ENCODE measurements at places on chromosomes 12 and 14.

GRCh38 chr12:28896421-28896820 lies 252.7 kb upstream of the FAR2 start:
- DNase-seq, result no peak

DNA sequence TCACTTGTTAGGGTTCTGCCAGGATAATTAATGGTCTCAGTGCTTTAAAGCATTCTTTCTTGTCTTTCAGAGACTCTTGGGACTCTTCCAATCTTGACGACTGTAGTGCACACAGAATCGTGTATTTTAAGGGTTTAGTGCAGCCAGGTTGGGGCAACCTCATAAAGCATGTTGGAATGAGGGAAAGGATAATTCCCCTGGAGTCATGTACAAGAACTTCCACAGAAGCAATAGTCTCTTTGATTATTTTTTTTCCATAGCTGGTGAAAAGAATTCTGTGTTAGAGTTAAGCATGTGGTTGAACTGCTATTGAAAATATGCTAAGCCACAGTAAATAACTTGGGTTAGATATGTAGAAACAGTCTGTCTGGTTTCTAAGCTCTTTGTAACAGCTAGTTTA lies 246.8 kb upstream of the DAAM1 start:
- no peak for DNase-seq

DNA sequence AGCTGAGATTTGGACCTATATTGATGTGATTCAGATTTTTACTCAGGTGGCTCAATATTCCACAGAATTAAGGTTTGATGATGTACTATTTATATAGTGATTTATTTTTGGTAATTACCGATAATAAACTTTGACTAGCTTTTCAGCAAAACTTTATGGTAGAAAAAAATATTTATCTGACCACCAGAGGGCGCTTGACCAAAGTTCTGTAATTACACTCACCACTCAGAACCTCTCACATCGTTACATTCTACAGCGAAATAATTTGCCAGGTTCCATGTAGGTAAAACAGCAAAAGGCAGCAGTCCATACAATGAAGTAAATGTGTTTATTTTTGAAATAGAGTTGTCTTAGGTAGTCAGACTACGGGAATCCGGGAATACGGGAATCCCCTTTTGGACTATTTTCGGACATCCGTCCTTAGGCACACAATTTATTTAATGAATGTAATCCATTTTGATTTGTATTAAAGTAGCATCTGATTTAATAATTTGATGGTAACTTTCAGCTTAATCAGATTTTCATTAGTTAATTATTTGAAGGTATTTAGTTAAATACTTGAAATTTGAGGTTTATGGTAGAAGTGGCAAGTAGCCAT lies 143.0 kb upstream of the DDHD1 start:
- peak; percentile 29 for DNase-seq

GRCh38 chr14:75542588-75543091 lies 20.4 kb downstream of the BATF start:
- peak; percentile 52 for DNase-seq

GRCh38 chr12:107847430-107847829 lies 72.9 kb downstream of the ASCL4 start:
- DNase-seq, result no peak

- DNase-seq, result no peak
Measured at GRCh38 chr14:51277753-51278415, 37.8 kb downstream of the TMX1 start.

GRCh38 chr14:73502017-73502619 lies 11.4 kb downstream of the RIOX1 start:
- no peak for DNase-seq

DNA sequence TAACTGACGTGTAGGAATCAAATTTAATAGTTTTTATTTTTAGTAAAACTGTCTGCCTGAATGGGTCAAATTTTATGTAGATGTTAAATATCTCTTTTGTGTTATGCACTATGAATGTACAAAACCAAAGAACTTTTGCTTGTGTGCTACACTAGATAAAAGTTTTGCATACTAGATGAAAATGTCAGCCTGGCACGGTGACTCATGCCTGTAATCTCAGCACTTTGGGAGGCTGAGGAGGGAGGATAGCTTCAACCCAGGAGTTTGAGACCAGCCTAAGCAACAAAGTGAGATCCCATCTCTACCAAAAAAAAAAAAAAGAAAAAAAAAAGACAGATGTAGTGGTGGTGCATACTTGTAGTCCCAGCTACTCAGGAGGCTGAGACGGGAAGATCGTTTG lies 11.1 kb downstream of the AEBP2 start:
- DNase-seq, result no peak

- DNase-seq, result no peak
Measured at GRCh38 chr12:22588817-22589216, 36.2 kb upstream of the ETNK1 start.

DNA sequence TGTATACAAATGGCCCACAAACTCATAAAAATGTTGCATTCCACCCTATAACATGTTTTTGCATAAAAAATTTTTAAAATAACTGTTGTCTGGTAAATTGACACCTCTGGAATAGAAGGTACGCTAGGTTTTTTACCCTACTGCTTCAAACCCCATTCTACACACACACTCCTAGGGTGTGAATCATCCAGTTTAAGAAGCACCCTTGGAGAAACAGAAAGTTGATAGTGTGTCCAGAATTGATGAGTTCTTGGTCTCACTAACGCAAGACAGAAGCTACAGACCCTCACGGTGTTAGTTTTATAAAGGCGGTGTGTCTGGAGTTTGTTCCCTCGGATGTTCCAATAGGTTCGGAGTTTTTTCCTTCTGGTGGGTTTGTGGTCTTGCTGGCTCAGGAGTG lies 158.5 kb downstream of the KLRB1 start:
- no peak for DNase-seq

GRCh38 chr12:89672589-89672979 lies 36.1 kb downstream of the ATP2B1 start:
- DNase-seq, result no peak

DNA sequence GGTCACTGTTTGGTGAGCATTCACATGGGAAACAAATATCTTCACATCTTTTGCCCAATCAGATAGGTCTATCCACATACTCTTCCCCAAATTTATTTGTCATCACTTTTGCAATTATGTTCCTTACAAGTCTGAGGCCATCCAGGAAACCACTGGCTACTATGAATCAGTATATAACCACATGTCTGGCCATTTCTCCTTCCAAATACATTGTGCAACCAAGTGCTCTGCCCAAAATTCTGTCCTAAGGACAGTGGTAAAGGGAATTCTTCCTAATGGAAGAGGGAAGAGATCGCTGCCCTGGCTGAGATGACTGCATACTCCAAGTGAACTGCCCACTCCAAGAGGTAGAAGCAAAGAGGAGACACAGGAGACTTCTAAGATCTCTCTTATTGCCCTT lies 148.9 kb upstream of the MAX start:
- DNase-seq, result no peak

DNA sequence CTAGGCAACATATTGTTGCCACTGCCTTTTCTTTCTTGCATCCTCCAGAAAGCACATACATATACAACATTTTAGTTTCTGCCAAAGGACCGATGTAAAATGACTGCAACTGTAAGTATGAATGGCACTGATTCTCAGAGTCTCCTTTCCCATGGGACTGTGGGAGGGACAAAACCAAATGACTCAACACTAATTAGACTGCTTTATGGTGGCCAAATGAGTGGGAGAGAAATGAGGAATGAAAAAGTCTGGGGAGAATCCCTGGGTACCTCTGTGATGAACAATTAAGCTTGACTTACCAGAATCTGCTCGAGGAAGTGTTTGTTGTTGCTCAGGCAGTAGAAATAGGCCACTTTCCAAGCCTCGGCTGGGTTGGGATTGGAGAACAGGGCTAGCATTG lies 10.1 kb downstream of the ZFYVE26 start:
- no peak for DNase-seq

DNA sequence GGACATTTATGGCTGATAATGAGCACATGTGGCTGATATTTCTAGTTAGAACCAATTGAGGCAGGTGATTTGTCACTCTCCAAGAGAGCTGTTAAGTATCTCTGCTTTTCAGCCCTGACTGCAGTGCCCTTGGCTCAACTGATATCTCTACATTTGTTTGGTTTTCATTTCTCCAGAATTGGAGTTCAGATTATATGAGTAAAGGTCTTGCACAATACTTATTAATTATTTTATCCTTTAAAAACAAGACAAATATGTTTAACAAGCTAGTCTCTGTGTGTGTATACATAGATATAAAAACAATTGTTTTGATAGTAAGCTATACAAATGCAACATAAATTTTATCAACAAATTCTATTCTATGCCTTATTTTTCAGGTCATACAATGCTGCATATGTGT lies 105.2 kb downstream of the BRMS1L start:
- no peak for DNase-seq

GRCh38 chr14:91835197-91835919 lies 32.0 kb downstream of the TC2N start:
- no peak for DNase-seq

DNA sequence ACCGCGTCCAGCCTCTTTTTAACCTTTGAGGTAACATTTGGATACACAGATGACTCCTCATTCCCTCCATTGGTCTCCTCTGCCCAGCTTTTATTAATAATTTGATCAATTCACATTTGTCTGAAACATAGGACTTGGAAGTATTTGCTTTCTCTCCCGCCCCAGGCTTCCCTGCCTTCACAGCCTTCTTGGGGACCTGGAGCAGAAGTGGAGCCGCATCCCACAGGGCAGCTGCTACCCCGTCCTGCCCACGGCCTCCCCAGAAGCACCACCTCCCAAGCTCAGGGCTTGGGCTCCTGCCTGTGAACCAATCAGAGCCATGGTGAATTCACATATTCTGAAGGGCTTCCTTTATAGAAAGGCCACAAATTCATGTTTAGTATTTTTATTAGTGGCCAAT lies 97.6 kb downstream of the PIWIL1 start:
- no peak for DNase-seq

GRCh38 chr14:83172363-83172762 lies 1638.7 kb upstream of the SEL1L start:
- no peak for DNase-seq

DNA sequence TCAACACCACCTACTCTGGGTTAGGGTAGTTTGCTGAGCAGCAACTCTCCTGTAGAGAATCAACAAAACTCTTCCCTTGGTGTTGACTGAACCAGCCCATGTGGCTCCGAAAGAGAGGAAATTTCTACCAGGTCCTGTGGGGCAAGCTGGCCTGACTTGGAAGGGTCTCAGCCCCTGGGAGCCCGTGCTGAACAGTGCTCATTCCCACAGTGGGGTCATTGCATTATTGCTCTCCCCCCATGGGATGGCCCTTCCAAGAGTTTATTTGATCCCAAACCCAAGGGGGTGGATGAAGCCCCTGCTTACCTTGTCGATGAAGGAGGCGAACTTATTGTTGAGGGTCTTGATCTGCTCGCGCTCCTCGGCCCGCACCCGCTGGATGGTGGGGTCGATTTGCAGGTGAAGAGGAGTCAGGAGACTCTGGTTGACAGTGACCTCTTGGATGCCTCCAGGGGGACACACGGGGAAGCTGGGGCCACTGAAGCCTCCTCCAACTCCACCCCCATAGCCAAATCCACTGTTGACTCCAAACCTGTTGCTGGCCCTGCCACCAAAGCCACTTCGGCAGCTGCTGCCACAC lies 580 bp downstream of the KRT75 start:
- no peak for DNase-seq

- DNase-seq, result no peak
Measured at GRCh38 chr14:102665621-102666020, 73.2 kb downstream of the RCOR1 start.

DNA sequence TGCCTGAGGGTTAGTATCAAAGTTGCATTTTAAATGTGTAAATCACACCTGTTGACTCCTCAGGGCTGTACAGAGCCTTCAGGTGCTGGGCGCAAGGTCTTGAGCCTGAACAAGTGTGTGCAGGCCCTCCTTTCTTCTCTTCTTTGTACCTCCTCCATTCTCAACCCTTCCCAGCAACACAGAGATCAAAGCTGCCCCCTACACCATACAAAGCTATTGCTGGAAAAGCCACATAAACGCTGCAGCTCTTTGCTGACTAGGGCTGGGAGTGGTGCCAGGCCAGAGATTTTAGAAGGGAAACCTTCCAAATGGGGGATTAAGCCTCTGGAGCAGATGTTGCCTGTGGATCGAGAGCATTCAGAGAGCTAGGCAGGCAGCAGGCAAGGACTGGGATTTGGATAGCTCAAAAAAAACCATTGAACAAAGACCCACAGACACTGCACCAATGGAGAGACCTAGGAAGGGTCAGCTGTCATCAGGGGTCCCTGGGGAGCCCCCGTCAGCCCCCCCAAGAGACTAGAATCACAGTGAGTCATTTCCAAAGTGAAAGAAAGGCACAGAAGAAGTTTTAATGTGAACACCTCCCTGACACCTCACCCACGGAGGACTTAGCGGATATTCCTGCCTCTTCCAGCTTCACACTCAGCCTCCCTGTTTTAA lies 18.2 kb upstream of the SUSD6 start:
- no peak for DNase-seq

- no peak for DNase-seq
Measured at GRCh38 chr14:92315050-92315805, 7.7 kb upstream of the SLC24A4 start.

- no peak for DNase-seq
Measured at GRCh38 chr12:10235761-10236631, 23.3 kb downstream of the GABARAPL1 start.

GRCh38 chr12:46609273-46609623 lies 216.5 kb downstream of the SLC38A4 start:
- DNase-seq, result no peak

DNA sequence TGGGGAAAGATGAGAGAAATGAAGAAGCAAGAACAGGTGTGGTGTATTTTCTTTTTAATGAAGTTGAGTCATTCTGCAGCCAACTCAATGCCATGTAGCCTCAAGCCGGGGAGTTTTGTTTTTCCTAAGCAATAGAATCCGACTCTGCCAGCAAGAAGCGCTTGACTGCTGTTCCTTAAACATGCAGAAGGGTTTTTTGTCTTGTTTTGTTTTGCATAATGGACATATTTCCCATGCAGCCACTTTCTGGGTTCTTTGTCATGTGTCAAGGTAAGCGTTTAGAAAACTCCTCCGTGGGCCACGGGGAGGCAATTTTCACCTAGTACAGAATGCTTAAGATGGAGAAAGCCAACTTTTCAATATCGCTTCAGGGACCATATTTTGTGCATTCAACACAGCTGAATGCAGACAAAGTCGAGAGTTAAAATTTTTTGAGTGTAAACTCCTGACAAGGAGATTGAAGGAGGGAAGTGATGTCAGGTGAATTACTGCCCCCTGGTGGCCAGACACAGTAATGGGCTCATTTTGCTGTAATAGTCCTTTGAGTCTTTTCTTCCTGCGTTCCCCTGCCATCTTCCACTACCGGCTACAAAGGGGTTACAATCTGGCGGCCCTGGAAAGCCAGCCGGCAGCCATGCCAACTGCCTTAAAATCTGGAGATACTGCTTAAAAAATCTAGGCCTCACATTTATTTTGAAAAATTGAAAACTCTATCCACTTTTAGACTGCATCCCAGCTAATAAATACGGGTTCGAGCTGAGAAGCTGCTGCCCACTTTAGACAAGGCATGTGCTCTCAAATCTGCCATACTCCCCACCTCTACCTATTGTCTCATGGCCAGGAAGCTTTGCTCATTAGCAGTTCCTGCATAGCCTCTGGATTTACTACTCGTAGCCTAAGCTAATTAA lies 3.2 kb upstream of the FICD start:
- DNase-seq, result peak; percentile 39

- DNase-seq, result peak; percentile 67
Measured at GRCh38 chr12:57461276-57461916, 1.8 kb downstream of the GLI1 start.

- DNase-seq, result no peak
Measured at GRCh38 chr14:101851736-101852405, 90.4 kb downstream of the PPP2R5C start.

Measured in heart right ventricle (tissue), 16 donors.